GM13977 (cell line): ENCODE measurements at places on chromosomes 5 and 9.

DNA sequence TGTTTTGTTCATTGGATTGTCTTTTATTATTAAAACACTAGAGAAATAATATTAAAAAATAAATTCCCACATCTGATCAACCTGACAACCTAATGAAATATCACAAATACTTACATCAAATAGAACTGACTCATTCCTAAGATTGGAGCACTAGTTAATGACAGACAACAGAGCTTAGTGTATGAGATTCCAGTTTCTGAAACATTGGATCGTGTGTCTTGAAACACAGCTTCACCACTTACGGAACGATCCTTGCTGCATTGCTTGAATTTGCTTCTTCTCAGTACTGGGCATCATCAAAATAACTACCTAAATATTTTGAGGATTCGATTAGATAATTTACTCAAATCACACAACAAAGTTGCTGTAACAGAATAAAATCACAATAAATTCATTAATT is 667.2 kb upstream of the CDH18 start:
- DNase-seq = no peak

DNA sequence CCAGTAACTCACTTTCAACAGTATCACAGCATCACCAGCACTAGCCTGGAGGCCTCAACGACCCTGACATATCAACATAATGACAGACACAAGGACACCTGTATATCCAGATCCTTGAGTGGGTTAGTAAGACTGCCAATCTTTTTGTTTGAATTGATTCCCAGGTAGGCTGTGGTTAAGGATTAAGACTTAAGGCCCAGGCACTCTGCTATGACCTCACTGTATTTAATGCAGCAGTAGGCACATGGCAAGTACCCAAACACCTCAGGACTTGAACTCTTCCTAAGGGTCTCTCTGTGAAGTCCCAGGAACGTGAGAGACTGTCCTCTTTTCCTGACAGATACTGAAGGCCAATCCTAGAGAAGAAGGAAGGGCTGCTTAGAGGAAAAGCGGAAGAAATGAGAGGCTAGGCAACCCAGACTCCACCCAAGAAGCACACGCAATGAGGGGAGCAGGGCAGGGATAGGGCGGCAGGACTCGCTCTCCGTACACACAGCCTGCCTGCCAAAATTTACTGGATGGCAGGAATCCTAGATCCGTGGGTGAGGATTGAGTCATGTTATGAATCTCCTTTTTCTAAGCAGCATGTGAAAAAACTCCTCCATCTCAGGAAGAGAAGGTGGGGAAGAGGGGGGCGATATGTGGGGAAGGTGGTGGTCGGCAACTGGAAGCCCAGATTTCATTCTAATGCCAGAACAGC is 93.4 kb downstream of the SIL1 start:
- no peak for DNase-seq

- no peak for DNase-seq
These were observed 46.5 kb downstream of the RETREG1 start for GRCh38 chr5:16570121-16570815.

- DNase-seq = no peak
These were observed 116.2 kb upstream of the SAP30L start for GRCh38 chr5:154329519-154330040.

- DNase-seq = no peak
These were observed 86.3 kb upstream of the IER5L start for GRCh38 chr9:129264388-129264787.
